Renal cortical epithelial cell (primary cell): ENCODE measurements at places on chromosomes 7 and 10.

DNA sequence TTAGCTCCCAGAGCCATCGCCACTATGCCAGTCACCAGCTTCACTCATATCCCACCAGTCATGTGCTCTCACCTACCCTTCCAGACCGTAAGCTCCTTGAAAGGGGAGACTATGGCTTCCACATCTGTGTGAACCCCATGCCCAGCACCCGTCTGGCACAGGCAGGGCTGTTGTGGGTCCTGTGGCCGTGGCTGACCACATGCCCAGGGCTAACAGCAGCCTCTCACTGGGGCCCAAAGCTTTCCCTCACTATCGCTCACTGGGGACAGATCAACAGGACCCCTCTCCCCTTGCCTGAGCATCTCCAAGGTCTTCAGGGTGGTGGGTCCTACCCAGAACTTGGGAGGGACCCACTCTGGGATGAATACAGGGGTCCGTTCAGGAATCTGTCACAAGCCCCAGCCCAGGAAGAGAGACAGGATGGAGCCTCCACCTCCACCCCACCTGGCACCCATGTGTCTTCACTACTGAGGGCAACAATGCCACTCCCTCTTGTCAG lies 303.9 kb downstream of the GRID1 start:
- DNase-seq, result no peak

GRCh38 chr7:139899328-139899955 lies 70.4 kb downstream of the TBXAS1 start:
- peak; percentile 97 for DNase-seq

- DNase-seq, result no peak
These were observed 23.5 kb downstream of the GIMAP8 start for GRCh38 chr7:150473902-150474301.

GRCh38 chr10:12432402-12433189 lies 83.2 kb downstream of the CAMK1D start:
- no peak for DNase-seq

GRCh38 chr7:37719077-37719476 lies 35.5 kb downstream of the GPR141 start:
- no peak for DNase-seq

GRCh38 chr10:95392217-95392584 lies 101.4 kb upstream of the PDLIM1 start:
- no peak for DNase-seq

- peak; percentile 99 for DNase-seq
These were observed 114.2 kb downstream of the EGFR start for GRCh38 chr7:55132890-55133551.

DNA sequence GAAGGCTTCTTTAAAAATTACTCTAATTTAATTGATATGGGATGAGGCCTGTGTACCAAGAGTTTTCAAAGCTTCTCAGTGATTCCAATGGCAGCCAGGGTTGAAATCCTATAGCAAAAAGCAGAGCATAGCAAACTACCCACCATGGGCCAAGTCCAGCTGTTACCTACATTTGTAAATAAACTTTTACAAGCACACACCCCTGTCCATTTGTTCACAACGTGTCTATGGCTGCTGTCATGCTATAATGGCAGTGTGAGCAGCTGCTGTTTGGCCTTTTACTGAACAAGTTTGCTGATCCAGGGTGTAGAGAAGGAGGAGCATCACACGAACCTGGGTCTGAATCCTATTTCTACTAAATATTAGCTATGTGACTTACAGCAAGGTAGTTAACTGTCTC lies 50.0 kb downstream of the NPY start:
- DNase-seq, result no peak

DNA sequence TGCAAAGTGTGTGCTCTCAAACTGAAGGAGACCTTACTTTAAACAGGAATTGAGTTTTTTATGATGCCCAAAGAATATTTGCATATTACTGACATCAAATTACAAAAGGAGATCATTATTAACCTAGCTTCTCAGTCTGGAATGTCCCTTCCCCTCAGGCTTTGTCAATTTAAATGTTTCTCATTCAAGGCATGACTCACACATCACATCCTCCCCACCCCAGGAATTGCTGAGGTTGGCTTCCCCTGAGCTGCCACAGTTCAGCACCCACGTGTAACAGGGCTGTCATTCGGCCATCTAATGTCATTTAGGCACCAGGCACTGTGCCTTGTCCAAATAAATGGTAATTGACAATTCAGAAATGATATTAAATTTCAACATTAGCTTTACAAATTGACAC lies 305.9 kb upstream of the MGMT start:
- DNase-seq, result peak; percentile 91

- DNase-seq, result peak; percentile 72
These were observed 299.1 kb downstream of the PLXNA4 start for GRCh38 chr7:132276976-132277725.

DNA sequence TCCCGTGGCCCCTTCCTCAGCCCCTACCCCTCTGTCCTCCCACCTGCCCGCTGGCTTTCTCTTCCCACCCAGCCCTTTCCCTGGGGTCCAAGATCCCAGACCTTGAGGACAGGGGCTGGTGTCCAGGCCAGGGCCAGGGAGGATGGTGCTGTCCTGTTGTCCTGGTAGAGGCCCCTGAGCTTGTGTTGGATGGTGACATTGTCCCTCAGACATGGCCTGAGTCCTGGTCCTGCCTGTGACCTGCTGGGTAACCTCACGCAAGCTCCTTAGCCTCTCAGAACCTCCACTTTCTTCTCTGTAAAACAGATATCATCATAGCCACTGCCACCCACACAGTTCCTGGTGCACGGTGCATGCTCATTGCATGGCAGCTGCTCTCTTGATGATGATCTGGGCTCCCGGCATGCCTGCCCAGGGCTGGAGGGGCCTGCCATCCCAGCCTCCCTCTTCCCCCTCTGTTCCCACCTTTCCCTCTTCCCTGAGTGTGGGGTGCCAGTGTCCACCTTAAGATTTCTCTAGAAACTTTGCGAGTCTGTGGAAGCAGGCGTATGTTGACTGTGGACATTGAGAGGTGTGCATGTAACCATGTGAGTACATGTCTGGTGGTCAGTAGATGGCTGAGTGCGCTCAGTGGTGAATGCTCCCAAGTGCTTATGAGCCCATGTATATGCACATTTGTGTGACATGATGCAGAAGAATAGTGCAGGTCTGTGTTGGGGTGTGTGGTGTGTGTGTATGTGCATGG lies 60.4 kb downstream of the NEURL1 start:
- no peak for DNase-seq

GRCh38 chr10:61175316-61175715 lies 231.3 kb upstream of the RHOBTB1 start:
- no peak for DNase-seq

- no peak for DNase-seq
These were observed 13.6 kb upstream of the KCND2 start for GRCh38 chr7:120259386-120259785.

GRCh38 chr10:58299580-58299979 lies 30.6 kb downstream of the CISD1 start:
- peak; percentile 62 for DNase-seq

- DNase-seq, result no peak
These were observed 13.3 kb upstream of the PDCD4 start for GRCh38 chr10:110858297-110858934.
